ENCODE measurements at places on chromosomes 13 and 19.

- DNase-seq, result no peak
Observed at GRCh38 chr19:27776020-27776419, 1436.9 kb downstream of the UQCRFS1 start.

- no peak for DNase-seq
Observed at GRCh38 chr13:74047931-74048600, 86.1 kb downstream of the KLF12 start.

DNA sequence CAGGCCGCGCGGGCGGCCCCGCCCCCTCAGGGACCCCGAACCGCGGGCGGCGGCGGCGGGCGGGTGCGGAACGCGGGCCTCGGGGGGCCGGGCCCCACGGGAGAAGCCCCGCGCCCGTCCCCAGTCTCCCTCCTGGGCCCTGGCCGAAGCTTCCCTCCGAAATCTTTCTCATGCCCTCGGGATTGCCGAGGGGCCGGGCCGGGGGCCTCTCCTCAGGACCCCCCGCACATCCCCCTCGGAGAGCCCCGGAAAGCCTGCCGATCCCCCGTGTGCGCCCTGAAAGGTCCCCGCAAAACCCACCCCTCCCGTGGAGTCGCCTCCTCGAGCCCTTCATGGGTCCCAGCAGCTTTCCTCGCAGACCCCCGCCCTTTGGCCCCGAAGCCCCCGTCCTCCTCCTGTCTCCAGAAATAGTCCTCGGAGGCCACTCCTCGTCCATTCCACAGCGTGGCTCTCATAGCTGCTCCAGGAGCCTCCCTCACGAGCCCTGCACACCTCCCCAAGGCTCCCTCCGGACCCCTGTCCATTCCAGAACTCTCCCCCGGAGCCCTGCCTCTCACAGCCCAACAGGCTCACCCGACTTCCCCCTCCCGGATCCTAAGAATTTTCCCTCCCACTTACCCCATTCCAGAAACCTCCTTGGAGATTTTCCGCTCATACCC, 555 bp downstream of the SAMD4B start:
- DNase-seq, result no peak

DNA sequence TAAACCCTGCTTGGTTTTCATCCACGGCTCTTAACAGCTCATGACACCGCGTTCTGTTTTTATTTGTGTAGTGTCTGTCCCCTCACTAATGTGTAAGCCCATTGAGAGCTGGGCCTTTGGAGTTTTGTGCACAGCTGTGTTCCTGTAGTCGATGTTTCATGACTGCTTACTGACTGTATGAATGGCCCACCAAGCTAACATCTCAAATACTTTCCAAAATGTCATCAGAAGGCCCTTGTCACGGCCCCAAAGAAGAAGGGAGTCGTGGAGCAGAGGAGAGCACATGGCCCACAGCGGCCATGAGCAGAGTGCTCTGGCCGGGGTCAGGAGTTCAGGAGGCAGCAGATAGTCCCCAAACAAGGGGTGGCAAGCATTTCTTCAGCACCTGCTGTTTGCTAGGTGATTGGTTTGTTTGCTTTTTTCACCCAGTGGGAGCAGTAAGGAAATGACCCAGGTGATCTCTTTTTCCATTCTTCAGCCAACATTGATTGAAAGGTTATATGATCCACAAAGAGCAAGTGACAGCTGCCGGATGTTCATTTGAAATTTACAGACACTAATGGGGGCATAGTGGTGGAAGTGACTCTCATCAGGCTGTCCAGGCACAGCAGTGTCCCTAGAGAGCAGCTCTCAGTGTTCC, 315.2 kb downstream of the ATP8A2 start:
- DNase-seq, result no peak

- DNase-seq, result no peak
Observed at GRCh38 chr13:64740493-64740892, 2489.6 kb downstream of the PCDH9 start.

DNA sequence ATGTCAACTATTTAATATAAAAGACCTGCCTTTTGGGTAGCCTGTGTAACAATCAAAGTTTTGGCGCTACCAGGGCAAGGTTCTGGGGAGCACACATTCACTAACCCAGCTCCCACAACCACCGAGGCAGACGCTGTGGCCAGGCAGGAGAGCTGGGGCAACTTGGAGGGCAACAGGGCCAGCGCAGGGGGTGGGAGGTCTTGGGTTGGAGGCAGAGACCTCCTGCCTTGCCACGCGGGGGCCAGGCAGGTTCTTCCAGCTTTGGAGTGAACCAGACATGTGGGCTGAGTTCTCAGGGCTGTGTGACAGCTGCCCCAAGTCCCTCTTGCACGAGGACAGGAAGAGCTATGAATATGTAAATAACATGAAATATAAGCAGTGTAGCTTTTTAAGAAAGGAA, 30.3 kb upstream of the MCF2L start:
- no peak for DNase-seq

DNA sequence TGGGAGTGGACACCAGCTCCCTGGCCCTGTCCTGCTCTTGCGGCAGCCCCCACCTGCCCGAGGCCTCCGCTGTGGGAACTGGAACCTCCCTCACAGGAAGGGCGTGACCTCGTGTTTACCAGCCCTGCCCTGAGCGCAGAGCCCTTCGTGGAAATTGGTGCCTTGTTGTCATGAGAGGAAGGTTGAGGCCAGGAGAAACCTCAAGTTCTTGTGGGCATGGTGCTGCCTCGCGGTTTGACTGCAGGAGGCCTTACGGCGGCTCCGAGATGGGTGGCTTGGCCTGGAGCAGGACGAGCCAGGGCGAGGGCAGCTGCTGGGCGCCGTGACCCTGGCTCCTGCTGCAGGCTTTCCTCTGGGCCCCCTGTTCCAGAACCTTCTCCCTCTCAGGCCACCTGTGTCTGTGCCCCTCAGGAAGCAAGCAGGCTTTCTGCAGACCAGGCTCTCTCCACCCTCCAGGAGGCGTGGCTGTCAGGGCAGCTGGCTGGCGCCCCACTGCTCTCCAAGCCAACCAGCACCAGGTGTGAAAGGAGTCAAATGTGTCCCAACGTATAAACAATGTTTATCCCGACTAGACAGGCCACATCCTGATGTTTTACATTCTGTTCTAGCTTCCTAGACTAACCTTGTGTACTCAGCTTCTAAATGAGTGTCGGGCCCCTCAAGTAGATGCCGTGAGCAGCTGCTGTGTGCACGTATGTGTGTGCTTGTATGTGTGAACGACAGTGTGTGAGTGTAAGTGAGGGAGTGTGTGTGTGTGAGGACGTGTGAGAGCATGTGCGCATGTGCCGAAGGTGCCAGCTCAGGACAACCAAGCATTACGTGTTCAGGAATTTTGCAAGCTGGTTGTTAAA, 10.4 kb upstream of the RASA3 start:
- no peak for DNase-seq

GRCh38 chr13:27980280-27980998, 8.1 kb downstream of the URAD start:
- DNase-seq, result no peak

GRCh38 chr19:47255879-47256692, at the start of gene CCDC9:
Gene CCDC9, plus strand, starts transcription at chr19:47256525. Its CDS starts 1,876 bp downstream, at chr19:47258401.
- peak; percentile 73 for DNase-seq

DNA sequence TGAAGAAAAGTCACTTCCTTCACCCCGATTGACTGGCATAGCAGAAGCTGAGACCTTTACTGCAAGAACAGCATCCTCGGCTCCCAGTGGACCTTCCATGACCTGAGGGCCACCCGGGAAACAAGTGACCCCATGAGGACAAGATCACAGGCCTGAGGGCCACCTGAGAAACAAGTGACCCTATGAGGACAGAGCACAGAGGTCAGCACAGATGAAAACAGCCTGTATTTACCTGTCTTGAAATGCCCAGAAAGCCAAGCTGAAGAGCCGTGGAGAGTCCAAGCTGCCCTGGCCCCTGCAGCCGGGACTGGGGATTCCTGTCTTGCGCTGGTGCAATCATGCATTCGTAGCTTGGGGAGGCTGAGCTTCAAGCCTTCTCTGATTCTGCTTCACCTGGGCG, 114.2 kb upstream of the SPACA7 start:
- DNase-seq, result no peak

GRCh38 chr19:29118389-29118788, 94.6 kb downstream of the UQCRFS1 start:
- DNase-seq, result no peak

GRCh38 chr13:26989261-26989956, 182.2 kb downstream of the USP12 start:
- no peak for DNase-seq

DNA sequence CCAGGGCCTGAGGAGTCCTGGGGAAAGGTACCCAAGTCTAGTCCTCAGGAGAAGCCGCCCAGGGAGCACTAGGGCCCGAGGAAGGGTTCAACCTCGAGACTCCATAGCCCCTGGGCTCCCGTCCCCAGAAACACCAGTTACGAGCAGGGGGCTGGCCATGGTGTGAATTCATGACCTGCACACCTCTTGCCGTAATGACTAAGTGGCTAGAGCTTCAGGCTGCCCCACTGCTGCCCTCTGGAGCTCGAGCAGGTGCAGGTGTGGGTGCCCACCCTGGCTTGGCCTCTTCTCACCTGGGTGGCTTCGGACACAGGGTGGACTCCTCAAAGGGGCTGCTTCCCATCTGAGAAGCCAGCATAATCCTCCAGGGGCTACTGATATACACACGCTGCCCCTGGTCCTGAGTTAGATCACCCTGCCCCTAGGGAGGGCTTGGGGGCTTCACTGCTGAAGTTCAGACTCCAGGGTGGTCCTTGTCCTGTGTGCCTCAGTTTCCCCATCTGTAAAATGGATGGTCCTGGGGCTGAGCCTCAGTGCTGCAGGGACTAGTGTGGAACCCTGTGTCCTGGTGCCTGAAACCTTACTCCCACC, 13.6 kb downstream of the SPC24 start:
- DNase-seq, result no peak

DNA sequence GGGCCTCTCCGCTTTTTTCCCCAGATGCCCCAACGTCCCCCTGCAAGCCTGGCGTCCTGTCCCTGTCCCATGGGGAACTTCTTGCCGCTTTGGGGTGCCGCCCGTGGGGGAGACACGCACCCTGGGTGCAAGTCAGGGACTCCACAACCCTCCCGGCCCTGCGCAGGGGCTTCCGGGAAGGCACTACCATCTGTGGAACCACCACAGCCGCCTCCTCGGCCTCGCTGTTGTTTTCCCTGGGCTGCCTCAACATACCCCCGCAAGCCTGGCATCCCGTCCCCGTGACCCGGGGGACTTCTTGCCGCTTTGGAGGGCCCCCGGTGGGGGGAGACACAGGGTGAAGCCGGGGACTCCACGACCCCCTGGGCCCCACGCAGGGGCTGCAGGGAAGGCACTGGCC, 238.4 kb downstream of the TUBA3C start:
- no peak for DNase-seq

DNA sequence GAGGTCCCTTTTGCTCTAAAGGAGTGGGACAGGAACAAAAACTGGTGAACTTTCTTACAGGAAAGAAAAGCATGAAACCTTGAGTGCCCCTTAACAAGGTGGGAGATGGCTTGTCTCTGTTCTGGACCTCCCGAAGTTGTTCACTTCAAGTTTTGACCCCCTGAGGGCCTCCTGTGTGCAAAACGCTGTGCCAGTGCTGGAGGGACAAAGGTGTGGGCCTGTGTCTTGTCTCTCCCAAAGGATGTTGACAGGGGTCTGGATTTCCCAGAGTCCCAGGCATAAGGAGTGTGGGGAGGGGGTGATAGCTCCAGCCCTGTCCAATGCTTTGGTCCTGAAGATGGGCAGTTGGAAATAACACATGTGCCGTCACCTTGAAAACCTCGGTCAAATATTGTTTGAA, 6.5 kb downstream of the ZNF536 start:
- DNase-seq, result no peak

- no peak for DNase-seq
Observed at GRCh38 chr19:39846678-39847486, 703 bp upstream of the FBL start.

- no peak for DNase-seq
Observed at GRCh38 chr13:27194895-27195764, 23.5 kb upstream of the USP12 start.

GRCh38 chr13:77349365-77349764, 22.5 kb upstream of the MYCBP2 start:
- no peak for DNase-seq

DNA sequence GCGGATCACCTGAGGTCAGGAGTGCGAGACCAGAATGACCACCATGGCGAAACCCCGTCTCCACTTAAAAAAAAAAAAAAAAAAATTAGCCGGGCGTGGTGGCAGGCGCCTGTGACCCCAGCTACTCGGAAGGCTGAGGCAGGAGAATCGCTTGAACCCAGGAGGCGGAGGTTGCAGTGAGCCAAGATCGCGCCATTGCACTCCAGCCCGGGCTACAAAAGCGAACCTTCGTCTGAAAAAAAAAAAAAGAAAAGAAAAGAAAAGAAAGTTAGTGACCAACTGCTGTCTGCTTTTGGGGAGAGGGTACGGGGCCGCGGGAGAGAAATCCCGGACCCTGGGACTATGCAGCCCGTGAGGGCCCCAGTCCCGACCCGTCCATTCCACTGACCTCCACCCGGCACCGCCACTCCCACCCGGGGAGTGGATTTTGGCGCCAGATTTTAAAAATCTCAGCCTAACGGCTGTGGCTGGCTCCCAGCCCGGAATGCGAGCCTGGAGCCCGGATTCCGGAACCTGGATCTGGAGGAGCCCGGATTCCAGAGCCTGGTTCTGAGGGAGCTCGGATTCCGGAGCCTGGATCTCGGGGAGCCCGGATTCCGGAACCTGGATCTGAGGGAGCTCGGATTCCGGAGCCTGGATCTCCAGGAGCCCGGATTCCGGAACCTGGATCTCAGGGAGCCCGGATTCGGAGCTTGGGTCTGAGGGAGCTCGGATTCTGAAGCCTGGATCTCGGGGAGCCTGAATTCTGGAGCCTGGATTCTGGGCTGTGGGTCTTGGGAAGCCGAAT, 6.1 kb upstream of the LMNB2 start:
- peak; percentile 83 for DNase-seq

- DNase-seq, result no peak
Observed at GRCh38 chr13:73891805-73892204, 242.4 kb downstream of the KLF12 start.

DNA sequence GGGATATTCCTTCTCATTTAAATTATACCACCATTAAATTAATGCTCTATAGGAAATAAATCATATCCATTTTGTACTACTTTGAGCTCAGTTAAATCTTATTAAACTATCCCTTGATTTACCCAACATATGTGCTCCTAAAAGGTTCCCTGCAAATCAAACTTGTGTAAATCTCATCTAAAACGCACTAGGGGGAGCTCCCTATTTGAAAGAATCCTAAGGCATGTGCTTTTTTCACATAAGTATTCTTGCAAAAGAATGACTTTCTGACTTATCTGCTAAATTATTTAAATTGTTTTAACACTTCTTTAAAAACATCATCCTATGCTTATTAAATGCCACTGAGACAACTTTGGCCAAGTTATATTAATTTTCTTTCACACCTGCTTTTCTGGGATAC, 7.9 kb downstream of the INTS6 start:
- no peak for DNase-seq

DNA sequence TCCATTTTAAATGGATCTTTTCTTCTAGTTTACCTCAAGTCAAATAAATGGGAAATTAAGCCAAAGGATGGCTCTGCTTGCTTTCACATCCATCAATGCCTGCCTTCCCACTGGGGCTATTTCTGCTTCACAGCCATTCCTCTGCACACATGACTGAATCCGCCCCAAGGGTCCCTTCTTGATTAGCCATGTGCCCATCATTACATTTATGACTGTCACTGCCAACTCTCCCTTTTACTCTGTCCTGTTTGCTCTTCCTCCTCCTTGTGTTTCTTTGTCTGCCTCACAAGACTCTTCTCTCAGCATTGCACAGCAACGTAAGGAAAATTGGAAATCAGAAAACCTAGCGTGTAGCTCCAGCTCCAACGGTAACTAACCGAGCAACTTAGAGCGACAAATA, 410.2 kb downstream of the TBC1D4 start:
- DNase-seq, result no peak

Measured in SK-N-MC (cell line).